ENCODE measurements at places on chromosomes 4 and X.

DNA sequence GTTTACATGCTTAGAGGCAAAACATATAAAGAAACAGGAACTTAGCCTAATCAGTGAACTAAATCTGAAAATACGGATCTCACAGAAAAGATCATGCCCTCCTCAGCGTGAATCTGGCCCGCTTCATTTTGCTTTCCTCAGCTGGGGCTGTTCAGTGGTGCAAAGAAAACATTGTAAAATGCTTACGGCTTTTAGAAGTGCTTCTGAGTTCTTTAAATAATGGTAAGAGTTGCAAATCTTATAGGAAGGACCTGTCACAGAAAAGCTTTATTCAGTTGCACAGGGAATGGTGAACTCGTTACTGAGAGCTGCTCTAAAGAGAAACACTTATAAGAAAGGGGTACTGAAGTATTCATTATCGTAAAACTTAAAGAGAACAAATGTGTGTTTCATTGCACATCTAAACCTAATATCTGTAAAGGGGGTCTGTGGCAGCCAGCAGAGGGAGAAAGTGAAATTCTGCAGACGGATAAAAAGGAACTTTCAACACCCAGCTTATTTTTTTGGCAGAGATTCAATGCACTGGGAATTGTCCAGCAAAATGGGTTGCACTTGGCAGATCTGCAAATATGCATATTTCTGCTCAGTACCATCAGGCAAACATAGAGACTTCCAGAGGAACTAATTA, 139.2 kb upstream of the ANK2 start:
- no peaks in the 10 kb centered on the region for H3K36me3 ChIP-seq
- H3K27ac ChIP-seq = no peak overlapping the region
- no peaks in the 10 kb centered on the region for H3K27me3 ChIP-seq

GRCh38 chrX:42837101-42837726, 59.3 kb upstream of the PPP1R2C start:
- no peaks in the 10 kb centered on the region for H3K36me3 ChIP-seq
- H3K27me3 ChIP-seq = no peaks in the 10 kb centered on the region
- no peak for DNase-seq
- no peaks in the 10 kb centered on the region for H3K4me1 ChIP-seq
- H3K27ac ChIP-seq = no peak overlapping the region

- H3K4me3 ChIP-seq = no peak overlapping the region
- H3K4me1 ChIP-seq = no peaks in the 10 kb centered on the region
- no peaks in the 10 kb centered on the region for H3K36me3 ChIP-seq
- DNase-seq = no peak
Measured at GRCh38 chrX:104318330-104319009, 63.7 kb upstream of the ESX1 start.

GRCh38 chr4:1375051-1375721, 28.2 kb downstream of the UVSSA start:
- no peaks in the 10 kb centered on the region for H3K4me1 ChIP-seq
- peaks cover 41% of the 10 kb centered on the region for H3K36me3 ChIP-seq
- H3K4me3 ChIP-seq = no peak overlapping the region
- no peak overlapping the region for H3K27ac ChIP-seq
- no peaks in the 10 kb centered on the region for H3K27me3 ChIP-seq

GRCh38 chr4:8648816-8649630, 56.5 kb downstream of the CPZ start:
- no peak overlapping the region for H3K27ac ChIP-seq
- no peaks in the 10 kb centered on the region for H3K36me3 ChIP-seq
- DNase-seq = peak; percentile 51
- H3K4me3 ChIP-seq = no peak overlapping the region

GRCh38 chrX:104113222-104113965, 1.1 kb downstream of the ZCCHC18 start:
- peak overlapping the region; percentile 58 for H3K4me3 ChIP-seq
- H3K27ac ChIP-seq = no peak overlapping the region

DNA sequence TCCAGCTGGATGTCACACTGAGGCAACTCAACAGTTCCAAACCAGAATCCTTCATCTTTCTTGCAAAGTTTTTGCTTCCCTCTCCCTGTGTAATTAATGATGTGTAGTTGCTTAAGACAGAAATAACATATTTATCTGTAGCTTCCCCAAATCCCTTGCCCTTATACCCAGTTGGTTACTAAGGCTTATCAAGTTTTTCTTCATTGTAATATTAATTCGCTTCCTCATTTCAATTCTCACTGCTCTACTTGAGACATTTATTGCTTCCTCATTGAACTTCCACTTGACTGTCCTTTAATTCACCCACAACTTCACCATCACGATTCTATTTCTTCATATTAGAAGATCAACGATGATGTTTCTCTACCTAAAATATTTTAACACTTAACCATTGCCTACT, 386.6 kb upstream of the CPEB2 start:
- no peak overlapping the region for H3K27ac ChIP-seq
- no peak overlapping the region for H3K4me3 ChIP-seq
- no peaks in the 10 kb centered on the region for H3K36me3 ChIP-seq
- H3K27me3 ChIP-seq = no peaks in the 10 kb centered on the region

DNA sequence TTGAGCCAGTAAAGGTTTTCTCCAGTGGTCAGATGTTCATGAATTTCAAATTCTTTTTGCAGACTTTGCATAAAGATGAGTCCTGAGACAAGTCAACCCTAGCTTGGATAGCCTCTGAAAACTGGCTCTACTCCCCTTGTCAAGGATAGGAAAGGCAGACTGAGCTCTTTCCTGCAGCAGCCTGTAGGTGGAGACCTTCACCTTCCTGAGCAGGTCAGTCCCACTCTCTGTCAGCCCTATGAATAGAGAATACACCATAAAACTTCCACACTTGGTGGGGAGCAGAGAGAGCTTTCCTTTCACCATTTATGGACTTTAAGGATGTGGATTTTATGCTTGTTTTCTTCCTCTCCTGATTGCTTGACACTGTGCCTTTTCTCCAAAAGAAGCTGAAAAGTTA, 41.9 kb downstream of the PCDH19 start:
- H3K4me1 ChIP-seq = no peaks in the 10 kb centered on the region
- no peaks in the 10 kb centered on the region for H3K27me3 ChIP-seq
- no peak overlapping the region for H3K27ac ChIP-seq
- H3K36me3 ChIP-seq = no peaks in the 10 kb centered on the region
- H3K4me3 ChIP-seq = no peak overlapping the region

DNA sequence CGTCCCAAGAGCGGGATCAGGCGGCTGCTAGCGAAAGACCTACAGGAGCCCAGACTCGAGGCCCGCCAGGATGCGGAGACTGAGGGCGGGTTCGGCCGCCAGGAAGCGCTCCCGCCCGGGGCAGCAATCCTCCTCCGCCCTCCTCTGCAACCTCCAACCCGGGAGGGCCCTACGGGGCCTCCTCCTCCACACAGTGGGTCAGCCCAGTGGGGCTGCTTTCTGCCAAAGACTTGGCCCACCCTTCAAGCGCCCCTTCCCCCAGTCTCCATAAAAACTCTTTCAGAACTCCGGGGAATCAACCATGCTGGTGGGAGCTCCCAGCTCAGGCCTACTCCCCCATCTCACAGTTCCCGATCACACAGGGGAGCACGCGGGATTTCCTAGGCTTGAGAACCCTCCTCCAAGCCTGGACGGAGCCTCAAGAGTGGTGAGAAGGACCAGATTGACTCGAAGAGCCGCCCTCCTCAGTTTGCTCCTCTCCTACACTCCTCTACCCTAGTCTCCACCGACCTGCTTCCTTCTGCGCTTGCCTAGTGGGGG, 77.5 kb downstream of the RLIM start:
- no peaks in the 10 kb centered on the region for H3K4me1 ChIP-seq
- H3K4me3 ChIP-seq = peak overlapping the region; percentile 56
- H3K36me3 ChIP-seq = no peaks in the 10 kb centered on the region
- H3K27ac ChIP-seq = peak overlapping the region; percentile 85
- no peak for DNase-seq

DNA sequence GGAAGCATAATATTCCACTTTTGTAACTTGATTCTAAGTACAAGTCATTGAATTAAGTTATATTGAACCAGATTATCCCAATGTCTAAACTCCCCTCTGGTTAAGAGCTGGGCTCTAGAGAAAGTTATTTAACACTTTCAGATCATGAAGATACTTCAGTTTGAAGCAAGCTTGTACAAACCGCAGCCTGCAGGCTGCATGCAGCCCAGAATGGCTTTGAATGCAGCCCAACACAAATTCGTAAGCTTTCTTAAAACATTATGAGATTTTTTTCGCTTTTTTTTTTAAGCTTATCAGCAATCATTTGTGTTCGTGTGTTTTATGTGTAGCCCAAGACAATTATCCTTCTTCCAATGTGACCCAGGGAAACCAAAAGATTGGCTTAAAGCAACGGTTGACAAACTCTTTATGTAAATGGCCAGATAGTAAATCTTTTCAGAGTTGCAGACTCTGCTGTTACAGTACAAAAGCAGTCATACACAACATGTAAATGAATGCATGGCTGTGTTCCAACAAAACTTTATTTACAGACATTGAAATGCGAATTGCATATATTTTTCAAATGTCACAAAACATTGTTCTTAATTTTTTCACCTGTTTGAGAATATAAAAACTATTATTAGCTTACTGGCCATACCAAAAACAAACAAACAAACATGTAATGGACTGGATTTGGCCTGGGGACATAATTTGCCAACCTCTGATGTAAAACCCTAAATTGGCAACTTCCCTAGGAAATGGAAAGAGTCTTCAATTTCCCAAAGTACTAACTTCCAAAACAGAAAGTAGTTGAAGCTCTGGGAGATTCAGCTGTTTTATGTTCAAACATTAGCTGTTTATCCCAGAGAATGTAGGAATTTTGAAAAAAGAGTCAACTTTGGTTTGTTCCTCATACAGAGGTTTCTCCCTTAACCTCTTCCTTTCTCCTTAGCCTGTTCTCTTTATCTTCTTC, 201.1 kb upstream of the MBNL3 start:
- no peak overlapping the region for H3K27ac ChIP-seq
- H3K4me3 ChIP-seq = no peak overlapping the region
- H3K36me3 ChIP-seq = no peaks in the 10 kb centered on the region
- no peak for DNase-seq
- no peaks in the 10 kb centered on the region for H3K4me1 ChIP-seq
- H3K27me3 ChIP-seq = no peaks in the 10 kb centered on the region

DNA sequence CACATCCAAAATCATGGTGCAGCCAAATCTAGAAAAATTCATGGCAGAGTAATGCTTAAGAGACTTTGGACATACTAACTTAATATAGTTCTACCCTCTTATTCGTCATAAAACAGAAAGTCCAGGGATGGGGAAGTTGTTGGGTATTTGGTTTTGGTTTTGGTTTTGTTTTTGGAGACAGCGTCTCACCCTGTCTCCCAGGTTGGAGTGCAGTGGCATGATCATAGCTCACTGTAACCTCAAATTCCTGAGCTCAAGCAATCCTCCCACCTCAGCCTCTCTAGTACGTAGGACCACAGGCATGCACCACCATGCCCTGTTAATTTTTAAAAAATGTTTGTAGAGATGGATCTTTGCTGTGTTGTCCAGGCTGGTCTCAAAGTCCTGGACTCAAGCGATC, 271.8 kb upstream of the TENM3 start:
- H3K4me1 ChIP-seq = peaks cover 3% of the 10 kb centered on the region
- H3K4me3 ChIP-seq = no peak overlapping the region
- no peak for DNase-seq
- no peak overlapping the region for H3K27ac ChIP-seq
- H3K36me3 ChIP-seq = no peaks in the 10 kb centered on the region

GRCh38 chrX:45712067-45712466, 511.4 kb upstream of the DIPK2B start:
- H3K27me3 ChIP-seq = no peaks in the 10 kb centered on the region
- H3K4me1 ChIP-seq = no peaks in the 10 kb centered on the region
- H3K27ac ChIP-seq = no peak overlapping the region
- no peaks in the 10 kb centered on the region for H3K36me3 ChIP-seq

GRCh38 chrX:113675278-113675677, 834.6 kb upstream of the AMOT start:
- H3K27ac ChIP-seq = no peak overlapping the region
- H3K27me3 ChIP-seq = no peaks in the 10 kb centered on the region
- no peak for DNase-seq
- no peak overlapping the region for H3K4me3 ChIP-seq
- H3K36me3 ChIP-seq = no peaks in the 10 kb centered on the region

GRCh38 chr4:83993774-83994173, 457.9 kb downstream of the GPAT3 start:
- no peaks in the 10 kb centered on the region for H3K4me1 ChIP-seq
- no peaks in the 10 kb centered on the region for H3K27me3 ChIP-seq
- DNase-seq = no peak
- H3K36me3 ChIP-seq = no peaks in the 10 kb centered on the region
- no peak overlapping the region for H3K27ac ChIP-seq

GRCh38 chr4:38016698-38017097, 56.5 kb downstream of the PTTG2 start:
- H3K4me3 ChIP-seq = no peak overlapping the region
- H3K4me1 ChIP-seq = no peaks in the 10 kb centered on the region
- DNase-seq = no peak
- peaks cover 30% of the 10 kb centered on the region for H3K36me3 ChIP-seq

GRCh38 chr4:142960126-142960525, 114.0 kb upstream of the INPP4B start:
- no peak for DNase-seq
- H3K27me3 ChIP-seq = no peaks in the 10 kb centered on the region
- H3K4me3 ChIP-seq = no peak overlapping the region
- H3K4me1 ChIP-seq = peaks cover 5% of the 10 kb centered on the region
- H3K27ac ChIP-seq = no peak overlapping the region
- H3K36me3 ChIP-seq = no peaks in the 10 kb centered on the region

GRCh38 chr4:78057600-78058550, 752 bp downstream of the FRAS1 start:
- H3K36me3 ChIP-seq = no peaks in the 10 kb centered on the region
- H3K27ac ChIP-seq = peak overlapping the region; percentile 70
- peak overlapping the region; percentile 65 for H3K4me3 ChIP-seq
- peaks cover 17% of the 10 kb centered on the region for H3K4me1 ChIP-seq
- peaks cover 23% of the 10 kb centered on the region for H3K27me3 ChIP-seq
- peak; percentile 79 for DNase-seq

DNA sequence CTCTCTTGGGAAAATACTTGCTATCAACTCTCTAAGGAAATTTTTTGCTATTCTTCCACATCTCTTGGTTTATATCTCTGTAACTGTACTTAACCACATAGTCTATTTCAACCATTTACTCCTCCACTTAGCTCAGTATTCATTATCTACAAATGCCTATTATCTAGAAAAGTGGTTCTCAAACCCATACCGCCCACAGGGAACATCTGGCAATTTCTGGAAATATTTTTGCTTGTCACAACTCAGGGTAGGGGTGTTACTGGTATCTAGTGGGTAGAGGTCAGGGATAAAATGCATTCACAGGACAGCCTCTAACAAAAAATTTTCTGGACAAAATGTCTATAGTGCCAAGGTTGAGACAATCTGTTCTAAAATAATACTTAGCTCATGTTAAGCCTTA, 14.4 kb downstream of the ATRX start:
- H3K27ac ChIP-seq = no peak overlapping the region
- no peak for DNase-seq
- no peaks in the 10 kb centered on the region for H3K27me3 ChIP-seq
- no peaks in the 10 kb centered on the region for H3K36me3 ChIP-seq

GRCh38 chr4:13348216-13348615, 135.9 kb downstream of the RAB28 start:
- H3K27ac ChIP-seq = no peak overlapping the region
- no peak for DNase-seq
- no peaks in the 10 kb centered on the region for H3K36me3 ChIP-seq
- no peaks in the 10 kb centered on the region for H3K27me3 ChIP-seq

- H3K4me3 ChIP-seq = no peak overlapping the region
- H3K4me1 ChIP-seq = no peaks in the 10 kb centered on the region
- H3K27ac ChIP-seq = no peak overlapping the region
- no peak for DNase-seq
- peaks cover under 1% of the 10 kb centered on the region for H3K27me3 ChIP-seq
Measured at GRCh38 chr4:174152717-174153466, 130.6 kb downstream of the FBXO8 start.

Measured in upper lobe of right lung (tissue), 1 donor.